Kidney tubule cell (primary cell): ENCODE measurements at places on chromosomes 5 and 9.

GRCh38 chr5:157999696-158000095, 140.8 kb upstream of the CLINT1 start:
- DNase-seq, result no peak

- DNase-seq, result no peak
These were observed 38.4 kb downstream of the ZSWIM6 start for GRCh38 chr5:61370506-61370905.

DNA sequence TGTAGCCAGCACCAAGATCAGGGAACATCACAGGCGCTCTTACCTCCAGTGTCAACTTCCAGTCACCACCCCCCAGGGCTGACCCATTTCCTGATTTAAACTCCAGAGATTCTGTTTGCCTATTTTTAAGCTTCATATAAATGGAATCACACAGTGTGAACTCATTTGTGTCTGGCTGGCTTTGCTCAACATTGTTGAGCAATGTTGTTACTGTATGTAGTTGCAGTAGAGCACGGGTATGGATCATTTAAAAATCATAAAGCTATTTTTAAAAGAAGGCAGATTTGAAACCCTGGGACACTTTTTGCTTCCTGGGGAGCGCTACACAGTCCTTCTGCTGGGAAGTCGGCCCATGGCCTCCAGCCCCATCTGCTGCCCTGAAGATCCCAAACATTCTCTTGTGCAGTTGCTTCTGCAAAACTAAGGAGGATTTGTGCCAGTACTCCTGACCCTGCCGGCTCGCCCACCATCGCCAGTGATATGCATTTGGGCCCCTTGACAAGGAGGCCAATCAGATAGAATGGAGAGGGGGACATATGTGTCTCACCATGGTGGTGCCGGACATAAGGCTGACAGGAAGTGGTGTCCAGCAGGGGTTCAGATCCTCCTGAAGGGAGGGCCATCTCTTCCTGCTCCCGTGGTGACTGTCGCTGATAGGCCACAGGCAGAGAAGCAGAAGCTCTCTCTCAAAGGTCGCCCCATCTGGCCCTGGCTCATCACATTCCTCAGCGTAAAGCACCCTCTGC, 13.3 kb downstream of the DCANP1 start:
- DNase-seq, result no peak

GRCh38 chr5:173783371-173783770, 104.8 kb upstream of the CPEB4 start:
- no peak for DNase-seq

- DNase-seq, result no peak
These were observed 417 bp downstream of the GABBR2 start for GRCh38 chr9:98708103-98708932.

- DNase-seq, result no peak
These were observed 18.8 kb downstream of the UBQLN1 start for GRCh38 chr9:83688921-83689320.

DNA sequence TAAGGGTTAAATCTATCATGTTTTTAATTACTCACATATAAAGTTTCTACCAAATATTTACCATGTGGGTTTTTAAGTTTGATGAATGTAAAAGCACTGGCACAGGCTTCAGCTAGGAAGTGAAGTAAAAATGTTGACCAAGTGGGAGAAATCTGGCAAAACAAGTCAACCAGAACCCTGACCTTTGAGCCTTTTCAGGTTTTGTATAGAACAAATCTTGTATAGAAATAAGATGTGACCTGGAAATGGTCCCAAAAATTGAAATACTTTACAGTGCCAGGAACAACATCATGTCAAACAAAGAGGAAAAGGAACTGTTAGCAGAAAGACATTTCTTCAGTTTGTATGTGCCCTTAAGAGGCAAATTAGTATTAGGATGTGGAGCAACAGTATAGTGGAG, 137.6 kb downstream of the CCDC192 start:
- DNase-seq, result no peak

DNA sequence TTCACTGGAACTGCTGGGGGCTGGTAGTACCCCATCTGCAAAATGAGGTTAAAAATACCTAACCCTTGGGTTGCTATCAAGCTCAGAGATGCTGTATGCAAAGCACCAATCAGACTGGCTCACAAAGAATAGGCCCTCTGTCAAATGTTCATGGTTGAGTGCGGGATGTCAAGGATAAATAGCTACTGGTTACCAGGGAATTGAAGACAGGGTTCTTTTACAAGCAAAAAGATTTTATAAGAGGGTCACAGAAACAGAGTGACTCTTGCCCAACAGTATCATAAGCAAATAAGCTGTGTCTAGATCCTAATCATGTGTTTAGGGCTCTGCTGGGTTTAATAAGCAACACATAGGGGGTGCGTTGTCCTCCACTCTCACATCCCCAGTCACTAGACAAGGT, 11.9 kb downstream of the SYK start:
- DNase-seq, result no peak

DNA sequence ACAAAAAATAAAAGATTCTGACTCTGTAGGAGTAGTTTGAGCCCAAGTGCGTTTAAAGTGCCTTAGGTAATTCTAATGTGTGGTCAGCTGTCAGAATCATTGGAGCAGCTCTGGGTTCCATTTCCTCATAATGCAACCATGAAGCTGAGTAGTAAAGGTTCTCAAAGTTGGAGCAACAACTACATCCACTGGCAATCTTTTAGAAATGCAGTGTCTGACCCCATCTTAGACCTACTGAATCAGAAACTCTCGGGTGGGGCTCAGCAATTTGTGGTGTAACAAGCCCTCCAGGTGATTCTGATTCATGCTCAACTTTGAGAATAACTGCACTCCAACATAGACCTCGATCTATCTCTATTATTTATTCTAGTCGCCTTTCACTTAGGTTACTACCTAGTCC, 7.6 kb upstream of the ALDH1A1 start:
- DNase-seq, result peak; percentile 57

DNA sequence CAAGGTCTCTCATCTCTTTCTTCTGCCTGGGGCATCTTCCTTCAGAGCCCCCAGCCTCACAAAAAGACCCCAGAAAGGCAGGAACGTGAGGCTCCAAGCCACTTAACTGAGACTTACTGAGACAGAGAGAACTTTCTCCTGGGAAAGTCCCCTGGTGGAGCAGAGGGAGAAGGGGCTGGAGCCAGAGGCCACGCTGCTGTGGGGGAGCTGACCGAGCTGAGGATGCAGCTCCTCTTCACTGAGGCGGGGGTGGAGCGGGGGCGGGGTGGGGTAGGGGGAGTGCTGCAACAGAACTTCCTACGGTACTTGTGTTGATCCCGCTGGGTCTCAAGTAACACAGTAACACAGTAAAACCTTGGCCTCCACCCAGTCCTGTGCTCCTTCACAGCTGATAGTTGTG, 204.0 kb downstream of the FSTL4 start:
- no peak for DNase-seq

DNA sequence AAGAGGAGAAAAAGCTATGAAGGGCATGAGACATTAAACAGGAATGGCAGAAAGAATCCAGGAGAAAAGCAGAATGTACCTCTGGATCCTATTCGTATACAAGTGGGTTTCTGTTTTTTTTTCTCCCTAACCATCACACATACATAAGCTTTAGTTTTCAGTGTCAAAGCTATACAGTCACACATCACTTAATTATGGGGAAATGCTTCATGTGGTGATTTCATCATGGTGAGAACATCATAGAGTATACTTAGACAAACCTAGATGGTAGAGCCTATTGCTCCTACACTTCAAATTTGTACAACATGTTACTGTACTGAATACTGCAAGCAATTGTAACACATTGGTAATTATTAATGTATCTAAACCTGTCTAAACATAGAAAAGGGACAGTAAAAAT, 290.6 kb downstream of the AOPEP start:
- peak; percentile 43 for DNase-seq

- DNase-seq, result peak; percentile 57
These were observed 21.2 kb downstream of the OTULIN start for GRCh38 chr5:14685757-14686156.
